ENCODE measurements at places on chromosomes 1 and 21.
A peak's percentile ranks its signal among the peaks of the same experiment; 100 is the strongest.

GRCh38 chr1:5734996-5735395 is 257.2 kb downstream of the NPHP4 start:
- DNase-seq: no peak

GRCh38 chr21:27569831-27570230 is 602.9 kb upstream of the ADAMTS5 start:
- DNase-seq: no peak

GRCh38 chr1:75985827-75986226 is 53.6 kb upstream of the ASB17 start:
- no peak for DNase-seq

DNA sequence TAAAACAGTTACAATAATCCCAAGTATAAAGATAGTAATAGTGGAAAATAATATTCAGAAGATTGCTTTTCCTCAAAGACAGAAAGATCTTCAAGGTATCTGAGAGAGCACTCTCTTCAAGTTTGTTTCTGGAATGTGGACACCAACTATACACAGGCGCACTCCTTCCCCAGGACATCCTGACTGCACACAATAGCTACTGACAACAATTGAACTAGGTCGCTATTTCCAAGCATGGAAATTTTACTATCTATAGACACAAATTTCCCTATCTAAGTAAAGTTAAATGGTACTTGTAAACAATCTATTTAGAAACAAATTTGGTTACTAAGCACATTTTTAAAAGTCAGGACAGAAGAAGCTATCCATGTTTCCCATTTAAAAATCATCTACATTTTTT is 19.1 kb downstream of the ARHGAP29 start:
- no peak for DNase-seq

- no peak for DNase-seq
Observed at GRCh38 chr1:7610936-7611335, 160.2 kb upstream of the VAMP3 start.

- DNase-seq: no peak
Observed at GRCh38 chr1:237281481-237281880, 239.5 kb downstream of the RYR2 start.

DNA sequence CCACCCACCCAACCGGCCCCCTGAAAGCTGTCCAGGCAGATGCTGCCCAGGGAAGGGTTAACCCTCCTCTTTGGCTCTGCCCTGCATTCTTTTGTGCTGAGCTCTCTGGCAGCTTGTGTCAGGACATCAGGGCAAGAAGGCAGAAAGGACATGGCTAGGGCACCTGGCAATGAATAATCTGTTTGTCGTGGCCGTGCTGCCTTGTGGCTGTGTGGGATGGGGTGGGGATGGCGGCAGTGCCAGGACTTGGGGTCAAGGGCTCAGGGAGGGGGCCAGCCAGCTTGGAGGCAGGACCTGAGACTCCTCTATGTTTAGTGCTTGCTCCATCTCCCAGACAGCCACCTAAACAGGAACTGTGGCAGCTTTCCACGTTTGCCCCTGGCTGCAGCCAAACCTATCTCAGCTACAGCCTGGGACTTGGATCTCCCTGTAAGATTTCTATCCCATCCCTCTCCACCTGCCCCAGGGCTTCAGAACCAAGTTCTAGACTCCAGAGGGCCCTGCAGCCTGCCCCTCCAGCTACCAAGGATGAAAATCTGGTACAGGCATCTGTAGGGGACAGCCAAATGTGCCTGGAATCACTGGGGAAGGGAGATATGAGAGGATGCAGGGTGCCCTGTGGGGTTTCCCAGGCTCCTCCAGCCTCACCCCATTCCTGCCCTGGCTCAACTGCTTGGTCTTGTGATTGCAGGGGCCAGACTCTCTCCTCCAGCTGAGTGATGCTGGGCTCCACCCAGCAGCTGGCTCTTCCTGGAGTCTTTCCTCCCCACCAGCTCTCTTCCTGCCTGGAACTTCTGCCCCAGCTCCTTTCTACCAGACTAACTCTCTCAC is 9.6 kb upstream of the GPR37L1 start:
- peak; percentile 58 for DNase-seq

DNA sequence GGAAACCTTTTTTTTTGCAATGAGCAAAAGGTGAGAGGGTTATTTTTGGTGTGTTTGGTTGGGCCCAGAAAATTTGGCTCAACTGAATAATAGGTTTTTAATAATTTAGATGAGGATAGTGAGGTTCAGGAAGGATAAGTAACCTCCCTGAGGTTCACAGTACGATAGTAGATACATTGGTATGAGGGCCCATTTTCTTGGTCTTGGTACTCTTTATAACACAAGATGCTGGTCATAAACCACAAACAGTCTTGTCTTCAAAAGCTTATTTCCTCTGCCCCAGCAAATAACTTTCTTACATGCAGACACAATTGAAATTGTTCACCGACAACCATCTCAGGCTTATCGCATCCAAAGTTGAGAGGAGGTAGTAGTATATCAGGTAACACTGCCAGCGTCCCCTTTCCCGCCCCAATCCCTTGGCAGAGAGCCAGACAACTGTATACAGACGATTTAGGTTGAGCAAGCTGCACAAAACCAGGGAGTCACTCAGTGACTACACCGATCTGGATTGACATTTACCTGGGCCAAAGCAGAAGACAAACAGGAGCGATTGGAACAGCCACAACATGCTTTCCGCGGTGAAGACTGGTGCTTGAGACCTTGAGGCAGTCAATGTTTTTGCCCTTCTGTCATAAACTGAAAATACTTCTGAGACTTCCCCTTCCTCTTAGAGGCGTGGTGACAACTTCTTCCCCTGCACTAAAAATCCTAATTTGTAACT is at the start of gene SLAMF6:
SLAMF6 (minus strand) TSS at position 634 of the 724 bp plus-strand sequence; CDS start at position 571, 63 bp downstream.
- no peak for DNase-seq

DNA sequence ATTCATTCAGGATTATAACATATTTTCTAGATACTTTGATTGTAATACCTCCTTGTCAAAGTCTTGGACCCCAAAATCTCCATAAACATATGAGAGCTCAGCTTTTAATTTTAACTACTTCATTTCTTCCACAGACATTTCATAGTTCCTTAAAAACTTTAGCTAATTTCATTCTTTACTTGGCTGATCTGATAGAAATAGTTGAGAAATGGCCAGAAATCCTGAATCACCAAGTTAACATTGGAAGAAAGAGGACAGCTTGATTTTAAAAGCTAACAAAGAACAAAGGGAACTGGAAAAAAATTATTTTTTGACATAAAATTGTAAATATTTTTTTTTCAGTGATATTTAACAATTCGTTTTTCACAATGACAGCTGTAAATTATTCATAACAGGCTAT is 216.5 kb downstream of the NTNG1 start:
- no peak for DNase-seq

DNA sequence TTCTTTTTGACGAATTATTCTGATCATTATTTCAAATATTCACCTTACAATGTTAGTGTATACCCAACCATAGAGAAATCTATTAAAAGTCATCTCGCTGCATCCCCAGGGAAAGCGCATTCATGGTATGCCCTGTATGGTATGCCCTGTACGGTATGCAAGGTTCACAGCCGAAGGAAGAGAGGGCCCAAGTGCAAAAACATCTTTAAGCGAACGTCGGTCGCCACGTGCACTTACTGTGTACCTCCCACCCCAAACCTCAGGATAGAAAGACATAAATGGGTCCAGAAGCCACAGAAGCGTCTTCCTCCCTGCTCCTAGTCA is 14.4 kb downstream of the HLX start:
- no peak for DNase-seq

- no peak for DNase-seq
Observed at GRCh38 chr1:87299661-87300060, 29.0 kb upstream of the LMO4 start.

- DNase-seq: peak; percentile 75
Observed at GRCh38 chr1:6180707-6181311, 688 bp upstream of the CHD5 start.

DNA sequence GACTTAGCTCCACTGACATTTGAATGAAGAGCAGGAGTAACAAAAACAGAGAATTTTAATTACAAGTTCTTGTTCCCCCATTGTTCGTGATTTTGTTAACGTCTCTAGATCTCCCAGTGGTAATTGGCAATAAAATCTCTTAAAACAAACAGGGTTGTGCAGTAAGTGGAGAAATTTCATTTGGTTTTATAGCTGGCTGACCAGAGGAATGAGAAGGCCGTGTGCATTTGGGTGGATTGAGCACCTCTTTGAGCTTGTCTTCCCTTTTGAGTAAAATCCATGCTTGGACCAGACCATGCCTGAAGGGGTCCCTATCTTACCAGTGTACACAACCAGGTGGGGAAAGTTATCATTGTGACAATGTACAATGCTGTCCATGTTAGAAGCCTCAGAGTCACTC is 137.8 kb downstream of the HIVEP3 start:
- no peak for DNase-seq

GRCh38 chr1:211527006-211527405 is 35.0 kb upstream of the RD3 start:
- no peak for DNase-seq

GRCh38 chr1:224282140-224282539 is 47.8 kb downstream of the NVL start:
- no peak for DNase-seq

- no peak for DNase-seq
Observed at GRCh38 chr1:119083479-119083878, 57.0 kb downstream of the WARS2 start.

- no peak for DNase-seq
Observed at GRCh38 chr1:37858931-37859506, 373 bp downstream of the MTF1 start.

- DNase-seq: no peak
Observed at GRCh38 chr1:90513956-90514355, 203.1 kb downstream of the BARHL2 start.

DNA sequence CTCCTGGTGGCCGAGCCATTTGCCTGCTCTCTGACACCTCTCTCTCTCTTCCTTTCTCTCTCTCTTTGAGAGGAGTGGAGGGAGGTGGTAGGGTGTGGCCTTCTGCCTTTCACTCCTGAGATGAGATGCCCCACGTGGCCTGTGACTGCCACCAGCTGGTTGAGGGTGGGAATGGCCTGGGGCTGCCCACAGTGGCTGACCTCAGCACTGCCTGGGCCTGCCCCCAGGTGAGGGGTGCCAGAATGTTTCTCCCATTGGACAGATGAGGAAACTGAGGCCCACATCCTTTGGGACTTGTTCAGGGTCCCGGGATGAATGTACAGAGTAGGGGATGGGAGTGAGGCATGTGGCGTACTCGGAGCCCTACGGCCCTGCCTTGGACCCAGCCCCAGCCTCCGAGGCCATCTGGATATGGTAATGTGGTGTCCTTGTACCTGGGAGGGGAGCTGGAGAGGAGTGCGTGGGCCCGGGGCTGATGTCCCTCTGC is 12.7 kb upstream of the C1orf167 start:
- DNase-seq: peak; percentile 93

- peak; percentile 47 for DNase-seq
Observed at GRCh38 chr1:212587888-212588510, 20.6 kb upstream of the ATF3 start.

DNA sequence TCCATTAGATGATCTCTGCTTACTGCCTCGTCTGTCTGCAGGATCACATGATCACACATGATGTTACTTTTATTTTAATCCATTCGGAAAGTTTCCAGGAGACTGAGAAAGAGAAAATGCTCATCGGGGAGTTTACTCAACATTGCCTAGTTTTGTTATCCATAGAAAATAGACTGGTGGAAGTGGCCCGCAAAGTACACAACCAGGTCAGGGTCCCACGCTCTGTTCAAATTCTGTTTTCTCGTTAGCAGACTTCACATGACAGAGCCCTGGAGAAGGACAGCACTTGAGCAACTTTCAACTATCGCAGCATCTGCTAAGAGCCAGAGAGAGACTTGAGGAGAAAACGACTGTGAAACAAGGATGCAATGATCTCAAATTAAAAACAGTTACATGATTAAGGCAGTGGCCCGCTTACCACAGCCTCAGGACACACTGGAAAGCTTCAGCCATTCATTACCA is 44.2 kb downstream of the ADAMTS1 start:
- no peak for DNase-seq

DNA sequence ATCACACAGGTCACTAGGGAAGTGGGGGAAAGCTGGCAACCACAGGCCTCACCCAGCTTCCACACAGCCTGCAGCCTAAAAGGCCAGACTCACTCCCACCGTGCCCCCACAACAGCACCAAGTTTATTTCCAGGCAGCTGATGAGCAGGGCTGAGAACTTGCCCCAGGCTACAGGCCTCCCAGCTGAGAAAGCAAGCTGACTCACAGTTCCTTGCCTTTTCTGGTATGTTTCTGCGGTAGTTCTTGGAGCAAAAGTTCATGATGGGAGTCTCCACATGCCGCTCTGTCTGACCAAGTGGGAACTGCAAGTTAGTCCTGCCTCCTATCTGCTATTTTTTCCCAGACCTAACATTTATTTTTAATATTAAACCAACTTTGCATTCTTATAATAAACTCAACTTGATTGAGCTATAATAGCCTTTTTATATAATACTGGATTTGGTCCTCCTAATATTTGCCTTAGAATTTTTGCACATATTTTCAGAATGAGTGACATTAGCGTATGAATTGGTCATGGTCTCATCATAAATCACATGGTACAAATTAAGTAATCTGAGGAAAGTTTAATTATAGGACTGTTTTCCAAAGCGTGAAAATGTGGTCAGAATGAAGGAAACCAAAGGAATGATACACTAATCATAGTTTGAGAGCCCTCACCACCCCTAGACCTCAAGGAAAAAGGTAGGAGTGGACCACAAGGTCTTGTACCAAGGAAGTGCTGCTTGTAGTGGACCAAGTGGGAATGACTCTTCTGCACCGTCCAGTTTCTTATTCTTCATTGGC is 30.7 kb downstream of the RPAP2 start:
- no peak for DNase-seq

DNA sequence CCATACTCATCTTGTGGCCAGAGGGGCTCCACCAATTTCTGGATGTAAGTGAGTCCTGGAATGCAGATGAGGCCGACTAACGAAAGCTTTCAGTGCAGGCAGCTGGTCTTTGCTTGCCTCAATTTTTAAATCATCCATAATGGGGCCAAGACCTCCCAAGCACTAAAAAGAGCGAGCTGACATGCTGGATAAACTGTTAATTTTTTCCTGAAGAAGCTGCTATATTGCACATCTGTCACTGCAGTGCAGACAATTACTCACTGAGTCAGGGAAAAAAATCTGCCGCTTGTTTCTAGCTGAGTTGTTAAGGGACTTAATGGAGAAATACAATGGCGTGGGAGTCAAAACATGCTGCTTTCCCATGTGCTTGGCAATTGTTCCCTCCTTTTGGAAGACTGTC is 205.5 kb downstream of the GPATCH2 start:
- DNase-seq: no peak

DNA sequence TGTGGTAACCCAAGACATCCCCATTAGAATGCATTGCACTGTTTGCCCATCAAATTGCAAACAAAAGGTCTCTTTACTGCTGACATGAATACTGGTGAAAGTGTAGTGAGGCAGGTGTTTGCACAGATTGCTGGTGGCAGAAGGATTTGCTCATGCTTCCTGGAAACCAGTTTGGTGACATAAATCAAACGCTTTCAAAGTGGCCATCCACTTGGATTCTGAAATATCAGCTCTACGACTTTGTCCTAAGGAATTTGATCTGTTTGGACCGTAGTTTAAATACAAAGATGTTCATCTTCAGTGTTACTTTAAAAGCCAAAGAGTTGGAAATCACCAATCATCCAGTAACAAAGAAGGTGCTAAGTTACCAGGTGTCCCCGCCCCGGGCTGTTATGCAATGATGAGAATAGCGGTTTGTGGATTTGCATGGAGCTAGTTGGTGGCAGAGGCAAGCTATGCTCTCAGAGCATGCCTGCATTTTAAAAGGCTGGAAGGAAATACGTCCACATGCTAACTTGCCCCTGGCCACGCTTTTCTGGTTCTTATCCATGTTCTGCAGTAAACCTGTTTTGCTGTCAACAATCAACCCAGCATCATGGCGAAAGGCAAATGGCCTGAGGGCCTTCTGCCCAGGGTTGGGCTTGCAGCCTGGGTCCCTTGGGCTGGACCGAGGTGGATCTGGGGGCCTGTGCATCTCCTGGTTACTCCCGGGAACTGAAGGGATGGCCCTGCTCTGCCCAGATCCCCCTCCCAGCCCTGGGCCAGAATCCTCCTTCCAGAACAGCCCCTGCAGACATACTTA is 49.2 kb downstream of the UMODL1 start:
- DNase-seq: no peak
